ENCODE measurements at places on chromosomes 2 and 18.

DNA sequence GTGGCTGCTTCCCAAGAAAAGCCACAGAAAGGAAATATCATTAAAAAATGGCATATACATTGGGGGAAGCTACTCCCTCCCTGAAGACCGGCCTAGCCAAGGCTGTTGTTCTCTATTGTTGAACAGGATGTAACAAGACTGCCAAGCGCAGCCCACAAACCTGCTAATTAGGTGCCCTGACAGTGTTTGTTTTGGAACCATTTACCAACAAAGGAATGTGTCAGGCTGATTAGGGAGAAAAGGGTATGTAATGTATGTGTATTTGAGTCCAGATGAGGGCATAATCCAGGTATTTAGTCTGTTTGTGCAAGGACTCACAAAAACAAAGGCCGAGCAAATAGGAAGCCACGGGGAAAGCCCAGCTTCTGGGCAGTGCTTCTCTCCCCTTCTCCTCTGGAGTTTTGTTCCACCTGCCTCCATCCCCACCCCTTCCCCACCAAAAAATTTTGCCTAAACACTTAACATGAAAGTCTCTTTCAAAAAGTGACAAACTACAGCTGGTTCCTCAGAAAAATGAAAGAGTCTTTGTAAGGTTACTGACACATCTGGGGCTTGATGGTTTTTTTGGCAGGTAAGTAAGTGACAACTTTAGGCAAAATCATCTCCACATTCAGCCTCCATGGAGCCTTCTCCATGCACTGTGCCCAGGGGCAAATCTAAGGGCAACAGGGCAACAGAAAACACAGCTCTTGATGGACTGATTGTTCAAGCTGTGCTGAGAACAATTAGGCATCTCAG is 78.3 kb upstream of the FZD5 start:
- no peaks in the 10 kb centered on the region for H3K36me3 ChIP-seq
- H3K27ac ChIP-seq: peak overlapping the region; percentile 58
- peaks cover 28% of the 10 kb centered on the region for H3K4me1 ChIP-seq
- DNase-seq: no peak

DNA sequence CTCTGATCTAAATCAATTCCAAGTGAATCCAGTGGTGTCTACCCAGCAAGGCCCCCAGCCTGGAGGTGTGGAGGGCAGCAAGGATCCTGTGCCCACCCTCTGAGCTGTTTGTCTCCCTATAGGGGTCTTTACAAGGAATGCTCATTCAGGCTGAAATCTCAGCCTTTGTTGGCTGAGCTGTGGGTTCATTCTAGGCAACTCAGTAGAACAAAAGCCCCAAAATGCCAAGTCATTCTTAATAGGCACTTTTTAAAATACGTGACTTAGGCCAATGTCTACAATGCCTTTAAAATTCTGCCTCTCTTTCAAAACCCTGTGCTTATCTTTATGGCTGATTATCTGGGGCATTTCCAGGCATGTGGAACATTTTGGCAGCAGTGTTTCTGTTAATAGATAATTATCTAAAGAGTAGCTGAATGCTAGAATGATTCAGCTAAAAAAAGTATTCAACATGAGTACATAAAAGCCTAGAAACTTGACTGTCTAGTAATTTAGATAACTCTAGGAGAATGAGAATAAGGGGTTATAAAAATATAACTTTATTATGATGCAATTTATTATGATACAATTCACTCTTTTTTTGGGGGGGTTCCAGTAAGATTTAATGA is 7.4 kb downstream of the UGT1A6 start:
- H3K36me3 ChIP-seq: no peaks in the 10 kb centered on the region
- H3K4me1 ChIP-seq: no peaks in the 10 kb centered on the region
- DNase-seq: no peak
- no peak overlapping the region for H3K4me3 ChIP-seq
- H3K27ac ChIP-seq: no peak overlapping the region
- peaks cover 5% of the 10 kb centered on the region for H3K27me3 ChIP-seq

DNA sequence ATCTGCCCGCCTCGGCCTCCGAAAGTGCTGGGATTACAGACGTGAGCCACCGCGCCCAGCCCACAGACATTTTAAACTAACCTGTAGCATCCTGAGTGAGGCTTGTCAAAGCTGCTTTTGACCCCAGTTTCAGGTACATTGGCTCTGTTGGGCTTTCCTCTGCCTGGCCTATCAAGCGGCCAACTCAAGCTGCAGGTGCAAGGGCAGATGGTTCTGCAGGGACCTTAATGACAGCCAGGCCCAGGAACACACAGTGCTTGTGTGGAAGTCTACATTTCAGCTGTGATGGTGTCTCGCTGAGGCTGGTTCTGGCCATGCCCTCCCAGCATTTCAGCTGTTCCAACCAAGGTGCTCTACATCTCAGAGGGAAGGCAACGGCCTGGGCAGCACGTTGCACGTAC is 18.4 kb downstream of the INPP4A start:
- H3K4me3 ChIP-seq: no peak overlapping the region
- H3K4me1 ChIP-seq: peaks cover 69% of the 10 kb centered on the region
- no peak overlapping the region for H3K27ac ChIP-seq
- H3K36me3 ChIP-seq: no peaks in the 10 kb centered on the region
- DNase-seq: no peak

DNA sequence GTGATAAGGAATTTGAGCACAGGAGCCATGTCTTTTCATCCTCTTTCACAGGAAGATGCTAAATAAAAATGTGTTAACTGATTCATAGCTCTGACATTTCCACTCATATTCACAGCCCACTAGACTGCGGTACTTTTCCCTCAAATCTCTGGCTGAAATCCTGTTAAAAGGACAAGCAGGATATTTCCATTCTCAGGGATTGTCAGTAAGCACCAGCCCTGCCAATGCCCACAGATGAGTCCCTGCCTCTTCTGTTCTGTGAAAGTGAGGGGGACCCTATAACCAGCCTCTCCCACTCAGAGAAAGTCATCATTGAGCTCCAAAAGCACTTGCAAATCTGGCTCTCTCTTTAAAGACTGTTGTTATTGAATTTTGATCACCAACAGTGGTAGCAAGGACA is 440.5 kb downstream of the SETBP1 start:
- no peaks in the 10 kb centered on the region for H3K36me3 ChIP-seq
- peaks cover 13% of the 10 kb centered on the region for H3K27me3 ChIP-seq
- H3K4me1 ChIP-seq: no peaks in the 10 kb centered on the region
- H3K4me3 ChIP-seq: no peak overlapping the region

DNA sequence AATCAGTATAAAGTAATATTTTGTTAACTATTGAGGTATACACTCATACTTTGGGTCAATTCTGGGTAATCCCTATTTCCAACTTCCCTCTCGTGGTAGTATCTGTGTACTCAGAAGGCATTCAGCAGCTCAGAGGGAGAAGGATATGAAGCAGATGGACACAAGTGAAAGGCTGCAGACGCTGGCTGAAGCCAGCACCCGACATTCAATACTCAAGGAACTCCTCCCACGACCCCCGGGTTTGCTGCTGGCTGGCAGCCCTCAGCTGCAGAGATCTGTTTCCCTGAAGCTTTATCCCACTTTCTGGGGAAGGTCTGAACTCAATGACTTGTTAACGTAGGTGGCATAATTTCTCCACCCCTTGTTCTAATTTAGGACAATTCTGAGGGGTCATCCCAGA is 847.3 kb upstream of the SOX11 start:
- no peak for DNase-seq
- no peaks in the 10 kb centered on the region for H3K36me3 ChIP-seq
- H3K27me3 ChIP-seq: peaks cover 9% of the 10 kb centered on the region
- no peak overlapping the region for H3K4me3 ChIP-seq
- no peaks in the 10 kb centered on the region for H3K4me1 ChIP-seq

- H3K36me3 ChIP-seq: no peaks in the 10 kb centered on the region
- no peaks in the 10 kb centered on the region for H3K27me3 ChIP-seq
- DNase-seq: no peak
These were observed 79.1 kb downstream of the FIGN start for GRCh38 chr2:163656622-163657280.

GRCh38 chr2:110834134-110834827 is 101.9 kb downstream of the ACOXL start:
- H3K27me3 ChIP-seq: peaks cover 54% of the 10 kb centered on the region
- H3K36me3 ChIP-seq: no peaks in the 10 kb centered on the region
- DNase-seq: no peak
- H3K4me1 ChIP-seq: no peaks in the 10 kb centered on the region
- no peak overlapping the region for H3K27ac ChIP-seq

DNA sequence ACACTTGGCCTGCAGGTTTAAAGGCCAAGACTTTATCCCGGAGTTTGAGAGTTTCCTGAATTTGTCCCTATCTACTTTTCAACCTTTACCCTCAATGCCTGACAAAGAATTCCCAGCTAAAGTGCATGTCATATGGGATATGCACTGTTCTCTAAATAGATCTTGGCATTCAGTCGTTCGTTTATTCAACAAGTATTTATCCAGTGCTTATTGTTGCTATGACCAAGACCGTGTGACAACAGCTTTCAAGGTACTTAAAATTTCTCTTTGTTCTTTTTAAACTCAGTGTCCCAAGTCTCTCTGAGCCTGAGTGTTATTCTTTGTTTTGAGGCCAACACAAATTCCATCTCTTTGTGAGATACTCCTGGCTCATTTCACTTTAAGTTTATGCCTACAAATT is 133.4 kb downstream of the RGPD3 start:
- no peak for DNase-seq
- H3K4me1 ChIP-seq: peaks cover 17% of the 10 kb centered on the region
- peak overlapping the region; percentile 79 for H3K27ac ChIP-seq
- H3K36me3 ChIP-seq: no peaks in the 10 kb centered on the region
- H3K27me3 ChIP-seq: no peaks in the 10 kb centered on the region

DNA sequence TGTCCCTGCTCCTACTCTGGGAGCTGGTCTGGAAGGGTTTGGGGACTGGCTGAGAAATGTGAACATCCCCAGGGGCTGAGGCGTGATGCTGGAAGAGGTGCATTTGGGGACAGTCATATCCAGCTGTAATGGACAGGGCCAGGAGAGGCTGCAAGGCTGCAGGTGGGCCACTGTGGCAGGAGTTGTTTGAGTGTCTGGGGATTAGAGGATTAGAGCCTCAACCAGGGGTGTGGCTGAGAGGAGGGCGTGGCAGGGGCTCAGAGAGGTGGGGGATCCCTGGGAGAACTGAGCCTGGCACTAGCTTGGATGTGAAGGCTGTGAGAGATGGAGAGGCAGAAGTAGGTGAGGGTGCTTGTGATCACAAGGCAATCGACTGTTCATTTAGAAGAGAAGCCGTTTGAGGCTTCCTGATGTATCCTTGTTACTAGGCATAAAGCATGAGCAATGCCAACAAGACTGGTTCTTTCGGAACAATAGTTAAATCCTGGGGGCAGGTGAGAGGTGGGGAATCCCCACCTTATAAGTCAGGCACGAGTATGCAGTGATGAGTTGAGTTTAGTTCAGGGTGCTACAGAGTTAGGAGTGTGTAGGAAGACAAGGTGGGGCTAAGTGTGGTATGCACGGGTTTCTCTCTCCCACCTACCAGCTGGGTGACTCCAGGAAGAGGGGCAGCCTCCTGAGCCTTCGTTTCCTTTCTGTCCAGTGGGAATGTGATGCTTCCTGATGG is 31.9 kb downstream of the SH3RF3 start:
- no peak for DNase-seq
- H3K4me3 ChIP-seq: no peak overlapping the region
- no peaks in the 10 kb centered on the region for H3K36me3 ChIP-seq
- peaks cover 48% of the 10 kb centered on the region for H3K4me1 ChIP-seq

DNA sequence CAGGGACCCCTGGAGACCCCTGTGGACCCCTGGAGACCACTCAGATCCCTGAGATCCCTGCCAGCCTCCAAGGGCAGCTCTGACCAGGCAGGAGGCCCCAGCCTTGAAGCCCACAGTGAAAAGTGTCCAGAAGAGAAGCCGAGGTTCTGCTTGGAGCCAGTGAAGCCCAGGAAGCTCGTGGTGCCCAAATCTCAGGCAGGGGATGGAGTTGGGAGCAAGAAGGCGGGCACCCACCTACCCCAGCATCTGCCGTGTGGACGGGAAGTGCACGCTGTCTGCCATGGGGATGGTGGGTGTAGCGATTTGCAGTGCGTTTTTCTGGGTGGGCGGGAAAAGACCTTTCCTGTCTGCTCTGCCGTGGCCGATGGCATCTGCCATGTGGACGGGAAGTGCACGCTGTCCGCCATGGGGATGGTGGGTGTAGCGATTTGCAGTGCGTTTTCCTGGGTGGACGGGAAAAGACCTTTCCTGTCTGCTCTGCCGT is 120.6 kb upstream of the CTDP1 start:
- H3K36me3 ChIP-seq: no peaks in the 10 kb centered on the region
- H3K27me3 ChIP-seq: peaks cover 3% of the 10 kb centered on the region
- no peak for DNase-seq
- H3K4me3 ChIP-seq: no peak overlapping the region

DNA sequence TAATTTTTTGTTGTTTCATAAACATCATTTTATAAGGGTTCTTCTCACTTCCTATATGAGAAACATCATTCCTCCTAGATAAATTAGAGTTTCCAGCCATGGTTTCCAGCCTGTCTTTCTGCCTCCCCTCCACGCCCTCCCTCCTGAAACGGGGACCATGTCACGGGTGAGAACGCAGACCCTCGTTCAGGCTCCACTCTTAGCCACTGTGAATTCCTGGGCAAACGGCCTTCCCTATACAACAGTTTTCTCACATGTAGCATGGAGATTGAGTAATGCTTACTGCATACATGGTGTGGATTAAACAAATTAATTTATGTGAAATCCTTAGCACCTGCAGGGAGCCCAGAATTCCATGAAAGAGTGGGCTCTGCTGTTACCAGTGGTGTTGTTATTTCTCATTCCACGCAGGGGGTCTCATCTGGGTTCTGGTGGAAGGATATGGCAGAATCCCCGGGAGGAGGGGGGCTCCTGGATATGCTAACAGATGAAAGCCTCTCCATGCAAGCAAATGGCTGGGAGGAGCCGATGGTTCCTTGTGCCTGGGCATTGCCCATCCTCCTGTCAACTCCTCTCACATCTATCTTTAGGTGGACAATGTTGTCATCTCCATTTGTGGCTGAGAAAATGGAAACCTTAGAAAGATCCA is 54.0 kb upstream of the TWIST2 start:
- no peaks in the 10 kb centered on the region for H3K4me1 ChIP-seq
- H3K4me3 ChIP-seq: no peak overlapping the region
- no peak overlapping the region for H3K27ac ChIP-seq
- DNase-seq: no peak

- H3K4me3 ChIP-seq: no peak overlapping the region
- DNase-seq: no peak
- no peaks in the 10 kb centered on the region for H3K36me3 ChIP-seq
- H3K27ac ChIP-seq: no peak overlapping the region
- no peaks in the 10 kb centered on the region for H3K4me1 ChIP-seq
These were observed 220.1 kb downstream of the IKZF2 start for GRCh38 chr2:212931271-212931670.

DNA sequence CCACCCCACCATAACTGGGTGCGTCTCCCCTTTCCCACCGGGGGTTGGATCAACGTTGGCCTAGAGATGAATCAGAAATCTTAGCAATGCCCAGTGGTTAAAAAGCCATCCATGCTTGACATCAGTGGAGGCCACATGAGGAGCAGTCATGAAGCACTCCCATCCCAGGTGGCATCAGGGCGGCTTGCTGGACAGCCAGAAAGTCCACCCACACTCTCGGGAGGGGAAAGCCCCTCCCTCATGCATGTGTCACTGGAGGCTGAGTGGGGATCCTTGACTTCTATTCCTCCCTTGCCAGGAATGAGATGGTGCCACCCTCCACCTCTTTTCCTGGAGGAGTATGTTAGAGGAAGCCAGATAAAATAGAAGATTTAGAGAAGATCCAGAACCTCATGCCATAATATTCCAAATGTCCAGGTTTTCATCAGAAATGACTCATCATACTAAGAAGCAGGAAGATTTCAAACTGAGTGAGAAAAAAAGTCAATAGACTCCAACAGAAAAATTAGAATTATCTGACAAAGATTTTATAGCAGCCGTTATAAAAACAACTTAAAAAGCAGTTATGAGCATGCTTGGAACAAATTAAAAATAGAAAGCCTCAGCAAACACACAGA is 507.1 kb upstream of the ID2 start:
- H3K4me1 ChIP-seq: peaks cover 17% of the 10 kb centered on the region
- no peak overlapping the region for H3K27ac ChIP-seq
- H3K4me3 ChIP-seq: no peak overlapping the region
- no peaks in the 10 kb centered on the region for H3K36me3 ChIP-seq
